Stimulated activated CD4-positive, alpha-beta T cell treated with anti-CD3 and anti-CD28 coated beads, TNF-alpha, amount 100 ng/mL, for 1 hour (primary cell): ENCODE measurements at places on chromosomes 1 and 21.

- no peak for DNase-seq
Measured at GRCh38 chr1:158117854-158118704, 62.6 kb upstream of the CD1D start.

DNA sequence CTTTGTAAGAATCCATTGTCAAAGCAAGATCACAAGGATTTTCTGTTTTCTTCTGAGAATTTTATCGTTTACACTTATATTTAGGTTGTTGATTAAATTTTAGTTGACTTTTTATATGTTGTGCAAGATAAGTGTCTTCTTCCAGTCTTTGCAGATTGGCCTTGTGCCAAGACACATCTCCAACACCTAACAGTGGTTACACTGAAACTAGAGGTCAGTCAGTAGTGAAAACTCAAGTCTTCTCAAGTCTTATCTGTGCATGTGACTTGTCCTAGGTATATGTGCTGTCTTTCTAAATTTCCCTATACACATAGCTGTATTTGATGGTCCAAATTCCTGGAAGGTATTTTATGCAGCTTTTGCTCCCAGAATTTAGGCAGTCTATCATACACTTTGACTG is 1183.2 kb upstream of the B3GALT2 start:
- no peak for DNase-seq

GRCh38 chr1:30277911-30278310 is 445.5 kb downstream of the MATN1 start:
- DNase-seq = no peak

DNA sequence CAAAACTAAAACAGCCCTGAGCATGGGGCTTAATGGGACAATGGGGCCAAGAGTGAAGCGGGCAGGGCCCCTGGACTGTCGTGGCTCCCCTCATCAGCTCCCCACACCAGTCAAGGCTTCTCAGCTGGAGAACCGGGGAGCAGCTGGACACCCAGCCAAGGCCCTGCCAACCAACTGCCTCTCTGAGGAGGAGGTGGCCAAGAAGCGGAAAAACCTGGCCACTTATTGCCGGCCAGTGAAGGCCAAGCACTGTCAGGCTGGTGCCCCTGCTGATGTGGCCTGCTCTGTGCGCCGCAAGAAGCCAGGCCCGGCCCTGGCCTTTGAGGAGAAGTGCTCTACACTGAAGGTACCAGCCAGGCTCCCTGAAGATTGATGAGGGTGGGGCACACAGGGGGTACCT is 2.5 kb upstream of the CYB561D1 start:
- DNase-seq = no peak

GRCh38 chr1:227666286-227666685 is 68.8 kb downstream of the JMJD4 start:
- DNase-seq = no peak
